ENCODE measurements at places on chromosomes 16 and 17. TPM values are rescaled to one million over a fixed set of nuclear protein-coding genes. Genes with fewer than 3 reads are reported as not detected.

GRCh38 chr17:15885770-15886169 lies 59.2 kb upstream of the ADORA2B start:
- DNase-seq = no peak

- no peak for DNase-seq
These were observed 31.7 kb downstream of the PRPSAP2 start for GRCh38 chr17:18889658-18890057.

- no peak for DNase-seq
These were observed 27.5 kb downstream of the UNC13D start for GRCh38 chr17:75816693-75817092.

Gene MYH3
- 0.45 TPM for total RNA-seq

DNA sequence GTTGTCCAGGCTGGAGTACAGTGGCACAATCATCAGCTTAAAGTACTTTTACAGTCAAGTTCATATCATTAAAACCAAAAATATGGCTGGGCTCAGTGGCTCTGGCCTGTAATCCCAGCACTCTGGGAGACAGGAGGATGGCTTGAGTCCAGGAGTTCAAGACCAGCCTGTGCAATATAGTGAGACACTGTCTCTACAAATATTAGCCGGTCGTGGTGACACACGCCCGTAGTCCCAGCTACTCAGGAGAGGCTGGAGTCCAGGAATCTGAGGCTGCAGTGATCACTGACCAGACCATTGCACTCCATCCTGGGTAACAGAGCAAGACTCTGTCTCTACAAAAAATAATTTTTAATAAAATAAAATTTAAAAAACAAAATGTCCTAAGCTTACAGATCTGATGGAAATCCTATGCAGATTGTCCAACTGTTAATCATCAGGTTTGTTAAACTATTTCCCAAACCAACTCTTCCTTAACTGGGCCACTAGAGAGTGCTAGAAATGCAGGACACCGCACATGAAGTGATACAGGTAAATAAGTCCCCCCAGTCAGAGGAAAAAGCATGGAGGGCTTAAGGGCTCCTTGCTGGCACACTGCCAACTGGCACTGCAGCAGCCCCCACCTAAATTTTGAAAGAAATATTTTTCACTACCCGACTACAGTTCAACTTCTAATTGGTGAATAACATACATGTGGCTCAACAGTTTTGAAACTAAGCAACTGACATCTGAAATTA lies 2.8 kb downstream of the USP22 start:
- DNase-seq = peak; percentile 57
